ENCODE measurements at places on chromosomes 11 and 22.

GRCh38 chr22:50206599-50206998 is 5.8 kb downstream of the SELENOO start:
- no peak for DNase-seq

DNA sequence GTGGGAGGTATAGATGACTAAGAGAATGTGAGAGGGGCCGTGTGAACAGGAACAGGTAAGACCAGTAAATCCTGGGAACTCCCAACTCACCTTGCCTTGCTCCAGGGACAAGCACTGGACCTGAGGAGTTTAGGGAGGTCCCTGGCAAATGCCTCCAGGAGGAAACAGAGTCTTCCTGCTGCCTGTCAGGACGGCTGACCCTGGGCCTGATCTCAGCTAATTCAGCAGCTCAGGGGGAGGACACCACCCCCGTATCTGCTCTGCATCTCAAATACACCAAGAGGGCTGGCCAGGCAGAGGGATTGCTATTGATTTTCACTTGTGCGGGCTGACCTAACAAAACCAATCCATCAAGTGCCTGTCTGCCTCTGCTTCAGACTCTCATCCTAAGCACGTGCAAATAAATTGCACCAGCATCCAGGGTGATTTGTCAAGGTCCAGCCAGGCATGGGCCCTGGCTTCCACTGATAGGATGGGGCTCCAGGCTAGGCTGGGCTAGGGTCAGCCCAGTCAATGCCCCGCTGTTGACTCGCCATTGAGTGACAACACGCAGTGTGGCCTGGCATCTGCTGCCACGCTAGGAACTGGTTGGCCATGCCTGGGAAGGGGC is 20.3 kb downstream of the UQCR10 start:
- DNase-seq = no peak

- no peak for DNase-seq
These were observed 40.3 kb downstream of the OSBPL5 start for GRCh38 chr11:3124821-3125220.

- no peak for DNase-seq
These were observed 454.7 kb upstream of the DDI1 start for GRCh38 chr11:103581760-103582159.

GRCh38 chr11:4862447-4863236 is 13.6 kb upstream of the OR51S1 start:
- DNase-seq = no peak

DNA sequence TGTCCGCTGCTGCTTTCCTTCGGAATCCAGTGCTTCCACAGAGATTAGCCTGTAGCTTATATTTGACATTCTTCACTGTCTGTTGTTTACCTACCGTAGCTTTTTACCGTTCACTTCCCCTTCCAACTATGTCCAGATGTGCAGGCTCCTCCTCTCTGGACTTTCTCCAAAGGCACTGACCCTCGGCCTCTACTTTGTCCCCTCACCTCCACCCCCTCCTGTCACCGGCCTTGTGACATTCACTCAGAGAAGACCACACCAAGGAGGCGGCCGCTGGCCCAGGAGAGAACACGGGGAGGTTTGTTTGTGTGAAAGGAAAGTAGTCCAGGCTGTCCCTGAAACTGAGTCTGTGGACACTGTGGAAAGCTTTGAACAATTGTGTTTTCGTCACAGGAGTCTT is 15.4 kb upstream of the ST14 start:
- no peak for DNase-seq
